ENCODE measurements at places on chromosomes 6 and 20.

- DNase-seq, result no peak
Measured at GRCh38 chr20:45097485-45098102, 3.3 kb downstream of the KCNS1 start.

DNA sequence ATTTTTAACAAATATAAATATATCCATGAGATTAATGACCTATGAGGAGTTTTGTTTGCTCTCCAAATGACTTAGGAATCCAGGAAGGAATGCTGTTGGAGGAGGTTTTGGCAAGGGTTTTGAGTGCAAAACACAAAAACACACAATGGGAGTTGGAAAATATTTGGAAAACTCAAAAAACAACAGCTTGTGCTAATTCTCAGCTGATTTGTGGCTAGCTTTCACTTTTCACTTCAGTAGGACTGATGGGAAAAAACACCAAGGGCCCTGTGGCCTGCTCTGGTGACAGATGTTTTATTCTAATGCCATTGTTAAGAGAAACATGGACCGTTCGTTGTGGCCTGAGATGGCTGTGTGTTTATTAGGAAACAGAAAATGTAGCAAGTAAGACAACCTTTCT lies 113.9 kb downstream of the ALDH8A1 start:
- DNase-seq, result no peak

DNA sequence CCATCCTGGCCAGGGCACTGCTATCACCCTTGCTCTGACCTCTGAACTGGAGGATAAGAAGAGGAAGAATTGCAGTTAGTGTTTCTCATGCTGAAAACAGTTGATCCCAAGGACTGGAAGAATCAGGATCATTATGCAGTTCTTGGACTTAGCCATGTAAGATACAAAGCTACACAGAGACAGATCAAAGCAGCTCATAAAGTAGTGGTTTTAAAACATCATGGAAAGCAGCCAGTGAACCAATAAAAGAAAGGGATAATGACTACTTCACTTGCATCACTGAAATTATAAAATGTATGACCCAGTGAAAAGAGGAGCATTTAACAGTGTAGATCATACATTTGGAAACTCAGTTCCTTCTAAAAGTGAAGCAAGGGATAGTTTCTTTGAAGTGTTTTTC lies 47.7 kb downstream of the DNAH8 start:
- no peak for DNase-seq

GRCh38 chr6:146297815-146298214 lies 245.8 kb upstream of the RAB32 start:
- DNase-seq, result no peak

GRCh38 chr6:167047554-167047953 lies 48.4 kb downstream of the CEP43 start:
- no peak for DNase-seq

DNA sequence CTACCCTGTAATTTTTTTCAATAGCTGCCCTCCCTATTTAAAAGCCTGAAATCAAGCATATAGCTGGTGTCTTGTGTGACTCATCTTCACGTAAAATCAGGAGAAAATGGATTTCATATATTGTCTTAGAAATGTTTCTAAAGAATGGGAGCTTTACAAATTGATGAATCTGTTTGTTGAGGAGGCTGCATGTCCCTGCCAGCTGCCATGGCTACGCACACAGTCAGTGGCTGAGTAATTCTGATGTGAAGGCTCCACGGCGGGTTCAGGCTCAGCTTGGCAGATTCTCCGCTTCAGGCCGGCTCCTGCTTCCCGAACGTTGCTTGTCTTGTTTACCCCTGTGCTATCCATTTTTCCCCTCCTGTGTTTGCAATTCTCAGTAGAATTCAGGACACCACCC lies 82.8 kb downstream of the CCDC170 start:
- no peak for DNase-seq

- no peak for DNase-seq
Measured at GRCh38 chr6:139627091-139627490, 252.6 kb upstream of the CITED2 start.

Measured in activated CD8-positive, alpha-beta memory T cell treated with anti-CD3 and anti-CD28 coated beads for 1 hour (primary cell).